ENCODE measurements at places on chromosomes 6 and 20.
A peak's percentile ranks its signal among the peaks of the same experiment; 100 is the strongest.

DNA sequence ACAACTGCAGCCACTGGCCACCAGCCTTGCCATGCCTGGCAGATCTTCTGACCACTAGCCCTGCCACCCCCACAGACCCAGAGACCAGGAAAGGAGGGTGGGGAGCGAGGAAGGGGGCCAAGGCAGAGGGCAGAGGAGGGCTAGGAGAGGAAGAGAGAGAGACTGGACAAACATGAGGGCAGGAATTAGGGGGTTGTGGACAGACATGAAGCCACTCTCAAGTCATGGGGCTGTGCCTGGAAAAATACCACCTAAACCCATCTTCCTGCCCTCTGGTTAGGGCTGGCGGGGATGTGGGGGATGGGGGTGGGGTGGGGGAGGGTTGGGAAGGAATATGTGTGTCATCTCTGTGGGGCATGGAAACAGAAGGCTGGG lies 1.4 kb upstream of the SLC29A1 start:
- DNase-seq: no peak

DNA sequence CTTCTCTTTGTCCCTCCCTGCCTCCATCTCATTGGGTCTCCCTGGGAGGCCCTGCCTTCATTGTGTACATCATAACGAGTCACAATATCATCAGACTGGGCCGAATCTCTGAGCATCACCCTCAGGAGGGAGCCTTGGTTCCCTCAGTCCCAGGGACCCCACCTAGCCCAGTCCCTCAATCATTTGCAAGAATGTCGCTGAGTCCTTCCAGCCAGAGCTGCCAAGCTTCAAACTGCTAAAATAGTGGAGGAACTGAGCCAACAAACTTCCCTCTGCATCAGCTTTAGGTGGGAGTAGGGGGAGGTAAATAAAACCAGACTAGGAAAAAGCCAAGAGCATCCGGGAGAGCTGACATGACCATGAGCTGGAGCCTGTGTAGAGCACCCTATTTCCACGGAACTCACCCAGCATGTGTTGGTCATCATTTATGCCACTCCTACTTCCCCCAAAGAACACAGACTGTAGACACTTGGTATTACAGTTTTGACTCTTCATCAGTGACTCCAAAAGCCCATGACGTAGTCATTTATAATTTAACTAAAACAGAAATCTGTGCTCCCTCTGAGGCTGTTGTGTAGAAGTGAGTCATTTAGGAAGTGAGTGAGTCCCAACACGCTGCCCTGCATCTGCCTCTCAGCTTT lies 28.8 kb upstream of the IL17A start:
- peak; percentile 73 for DNase-seq

GRCh38 chr20:10216146-10216791 lies 2.4 kb upstream of the SNAP25 start:
- no peak for DNase-seq

- DNase-seq: no peak
Observed at GRCh38 chr6:130587778-130588520, 222.1 kb downstream of the TMEM200A start.

- DNase-seq: no peak
Observed at GRCh38 chr20:38134427-38135270, 30.4 kb downstream of the TGM2 start.

DNA sequence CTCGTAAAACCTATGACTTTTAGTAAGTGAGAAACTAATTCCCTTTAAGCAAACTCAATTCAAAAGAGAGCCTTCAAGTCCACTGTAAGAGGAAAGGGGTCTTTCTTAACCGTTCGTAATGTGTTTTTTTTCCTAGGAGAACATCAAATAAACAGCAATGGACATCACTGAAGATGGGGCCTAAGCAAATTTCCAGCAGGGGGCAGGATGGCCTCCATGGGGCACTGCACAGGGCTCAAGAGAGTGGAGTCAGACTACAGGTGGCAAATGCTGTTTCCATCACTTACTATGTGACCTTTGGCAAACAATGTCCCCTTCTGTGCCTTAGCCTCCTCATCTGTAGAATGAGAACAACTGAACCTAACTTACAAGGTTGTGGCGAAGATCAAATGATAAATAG lies 88.7 kb downstream of the ARHGAP18 start:
- no peak for DNase-seq

DNA sequence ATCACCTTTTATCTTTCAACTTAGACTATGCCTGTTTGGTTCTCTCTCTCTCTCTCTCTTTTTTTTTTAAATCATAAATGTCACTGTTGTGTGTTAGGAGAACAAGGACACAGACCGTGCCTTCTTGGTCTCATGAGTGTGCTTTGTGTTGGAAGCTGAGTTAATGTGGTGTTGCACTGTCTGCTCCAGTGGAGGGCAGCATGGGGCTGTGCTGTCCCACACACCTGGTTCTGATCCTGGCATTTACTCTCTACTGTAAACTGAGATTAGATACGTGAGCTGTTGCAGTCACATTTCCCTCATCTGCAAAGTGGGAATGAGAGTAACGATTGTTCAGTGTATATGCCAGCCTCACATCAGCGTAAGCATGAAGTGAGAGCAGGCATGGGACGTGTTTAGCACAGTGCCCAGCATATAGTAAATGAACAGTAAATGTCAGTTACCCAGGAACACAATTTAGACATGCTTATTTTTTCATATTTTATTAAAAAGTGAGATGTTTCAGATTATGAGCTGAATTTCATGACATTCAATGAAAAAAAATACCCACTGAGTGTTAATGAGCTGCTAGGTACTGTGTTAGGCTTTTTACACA lies 161.1 kb downstream of the FARS2 start:
- DNase-seq: no peak

- DNase-seq: no peak
Observed at GRCh38 chr6:113634352-113635163, 222.6 kb upstream of the MARCKS start.

DNA sequence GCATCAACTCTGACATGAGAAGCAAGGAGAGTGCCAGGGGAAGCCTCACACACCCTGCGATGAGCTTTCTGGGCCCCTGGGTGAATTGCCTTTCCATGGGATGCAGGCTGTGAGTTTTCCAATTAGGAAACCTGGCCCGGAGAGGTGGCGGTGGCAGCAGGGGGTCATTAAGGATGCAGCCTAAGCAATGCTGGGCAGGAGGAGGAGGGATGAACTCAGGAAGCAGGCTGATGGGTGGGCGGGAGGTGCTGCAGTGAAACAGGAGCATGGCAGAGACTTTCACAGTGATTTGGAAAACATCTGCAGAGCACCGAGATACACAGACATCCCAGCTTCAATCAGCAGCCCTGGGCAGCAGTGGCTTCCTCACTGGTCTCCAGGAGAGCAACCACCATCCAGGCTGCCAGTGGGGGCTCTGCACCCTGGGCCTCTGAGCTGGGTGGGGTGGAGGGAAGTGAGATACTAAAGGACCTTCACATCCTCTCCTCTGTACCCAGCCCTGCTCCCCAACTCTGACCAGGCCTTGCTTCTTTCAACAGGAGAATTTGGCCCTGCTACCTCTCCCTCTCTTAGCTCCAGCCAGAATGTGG lies 44.9 kb downstream of the LRFN2 start:
- no peak for DNase-seq

DNA sequence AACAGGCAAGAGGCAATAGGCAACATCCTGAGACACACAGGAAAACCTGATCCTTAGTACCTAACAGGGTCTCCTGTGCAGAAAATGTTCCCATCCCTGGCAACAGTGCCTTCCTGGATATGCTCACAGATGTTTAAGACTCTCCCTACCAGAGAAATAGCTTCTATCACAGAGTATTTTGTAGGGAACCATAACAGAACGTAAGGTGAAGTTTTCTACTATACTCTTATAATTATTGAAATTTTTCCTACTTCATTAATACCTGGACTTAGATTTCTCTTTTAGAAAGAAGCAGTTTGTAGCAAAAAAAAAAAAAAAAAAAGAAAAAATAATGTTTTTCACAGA lies 33.5 kb upstream of the LGSN start:
- DNase-seq: no peak

GRCh38 chr20:48421547-48421946 lies 406.3 kb downstream of the PREX1 start:
- no peak for DNase-seq

DNA sequence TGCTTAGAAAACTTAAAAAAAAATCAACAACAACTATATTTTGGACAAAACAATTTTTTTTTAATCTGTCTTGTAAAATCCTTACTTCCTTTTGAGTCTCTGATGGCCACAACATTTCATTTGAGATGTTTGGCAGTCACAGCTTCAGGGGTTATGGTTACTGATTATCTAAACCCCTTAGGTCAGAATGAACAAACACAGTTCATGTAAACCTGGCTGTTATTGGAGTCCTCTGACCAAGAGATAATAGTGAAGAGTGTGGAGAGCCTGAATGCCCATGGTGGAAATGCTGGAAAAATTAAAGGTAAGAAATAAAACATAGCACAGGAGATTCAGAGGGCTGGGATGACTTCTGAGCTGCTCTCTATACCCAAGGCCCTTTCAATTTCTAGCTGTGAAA lies 38.2 kb downstream of the TMX4 start:
- no peak for DNase-seq

GRCh38 chr20:32271620-32272019 lies 5.8 kb upstream of the KIF3B start:
- DNase-seq: no peak

DNA sequence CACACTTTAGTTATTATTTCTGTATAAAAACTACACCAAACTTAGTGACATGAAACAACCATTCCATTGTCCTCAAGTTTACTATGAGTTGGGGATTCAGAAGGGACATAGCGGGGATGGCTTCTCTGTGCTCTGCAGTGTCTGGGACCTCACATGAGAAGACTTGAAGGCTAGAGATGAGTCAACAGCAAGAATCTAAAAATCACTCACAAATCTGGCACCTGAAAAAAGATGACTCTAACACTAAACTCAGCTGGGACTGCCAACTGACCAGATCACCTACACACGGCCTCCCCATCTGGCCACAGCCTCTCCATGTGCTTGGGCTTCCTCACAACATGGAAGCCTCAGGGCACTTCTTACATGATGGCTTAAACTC lies 63.0 kb upstream of the EYA2 start:
- no peak for DNase-seq

GRCh38 chr6:129749749-129750120 lies 39.8 kb upstream of the ARHGAP18 start:
- no peak for DNase-seq

GRCh38 chr20:13059398-13060136 lies 50.8 kb downstream of the SPTLC3 start:
- no peak for DNase-seq

DNA sequence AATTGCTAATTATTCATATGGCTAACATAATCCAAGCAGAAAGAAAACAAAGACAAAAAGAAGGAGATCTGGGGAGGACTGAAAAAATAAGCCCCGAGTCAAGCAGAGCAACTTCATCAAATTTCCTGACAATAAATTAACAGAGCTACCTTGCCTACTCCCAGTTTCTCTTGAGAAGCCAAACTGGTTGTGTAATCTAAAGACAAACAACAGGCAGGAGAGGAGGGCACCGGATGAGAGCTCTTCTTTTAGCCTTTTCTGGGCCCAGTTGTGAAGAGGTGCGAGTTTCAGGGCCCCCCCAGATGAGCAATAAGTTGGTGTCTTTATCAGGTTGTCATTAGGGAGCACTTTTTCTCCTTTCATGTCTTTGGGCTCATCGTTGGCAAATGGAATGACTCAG lies 197.1 kb upstream of the PCSK2 start:
- DNase-seq: no peak

- DNase-seq: no peak
Observed at GRCh38 chr6:146363838-146364607, 179.6 kb upstream of the RAB32 start.

- DNase-seq: no peak
Observed at GRCh38 chr20:38055294-38055693, 21.7 kb downstream of the RPRD1B start.

- no peak for DNase-seq
Observed at GRCh38 chr6:155402656-155403304, 52.9 kb downstream of the NOX3 start.

- DNase-seq: no peak
Observed at GRCh38 chr6:15441215-15441868, 195.5 kb downstream of the JARID2 start.

GRCh38 chr20:52267418-52267817 lies 75.8 kb upstream of the ZFP64 start:
- DNase-seq: no peak

DNA sequence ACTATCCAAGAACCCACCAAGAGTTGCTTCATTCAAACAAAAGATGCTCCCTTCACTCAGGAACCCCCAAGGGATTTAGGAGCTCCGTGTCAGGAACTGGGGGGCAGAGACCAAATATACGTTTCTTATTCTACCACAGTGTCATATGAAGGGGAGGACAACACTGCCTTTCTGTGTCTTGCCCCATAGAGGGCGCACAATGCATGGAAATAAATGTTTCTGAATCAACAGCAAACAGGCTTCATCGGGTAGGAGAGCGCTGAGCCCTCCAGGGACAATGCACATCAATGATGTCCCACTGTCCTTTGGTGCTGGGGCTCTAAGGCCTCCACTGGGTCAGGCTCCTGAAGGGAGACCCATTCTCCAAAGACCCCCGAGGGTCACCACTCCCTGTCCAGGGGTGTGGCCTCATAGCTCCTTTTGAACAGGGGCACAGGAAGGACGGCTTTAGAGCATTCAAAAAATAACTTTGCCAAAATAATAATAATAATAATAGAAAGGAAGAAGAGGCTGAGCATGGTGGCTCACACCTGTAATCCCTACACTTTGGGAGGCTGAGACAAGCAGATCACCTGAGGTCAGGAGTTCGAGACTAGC lies 31.1 kb downstream of the PLG start:
- DNase-seq: no peak

DNA sequence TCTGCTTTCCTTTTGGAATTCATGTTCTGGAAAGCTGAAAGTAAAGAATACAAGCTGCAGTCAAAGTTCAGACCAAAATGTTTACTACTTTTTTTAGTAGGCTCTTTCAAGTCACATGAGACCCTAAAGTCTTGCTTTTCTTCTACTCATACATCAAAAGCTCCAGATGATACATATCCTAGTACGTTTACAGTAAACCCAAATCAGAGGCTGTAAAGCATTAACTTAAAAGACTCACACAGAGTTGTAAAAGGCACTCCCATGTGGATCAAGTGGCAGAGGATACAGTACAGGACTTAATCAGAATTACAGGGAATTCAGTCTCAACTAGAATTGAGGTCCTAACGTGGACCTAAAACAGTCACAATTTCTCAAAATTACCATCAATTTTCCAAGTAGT lies 40.7 kb downstream of the STK38 start:
- DNase-seq: no peak

DNA sequence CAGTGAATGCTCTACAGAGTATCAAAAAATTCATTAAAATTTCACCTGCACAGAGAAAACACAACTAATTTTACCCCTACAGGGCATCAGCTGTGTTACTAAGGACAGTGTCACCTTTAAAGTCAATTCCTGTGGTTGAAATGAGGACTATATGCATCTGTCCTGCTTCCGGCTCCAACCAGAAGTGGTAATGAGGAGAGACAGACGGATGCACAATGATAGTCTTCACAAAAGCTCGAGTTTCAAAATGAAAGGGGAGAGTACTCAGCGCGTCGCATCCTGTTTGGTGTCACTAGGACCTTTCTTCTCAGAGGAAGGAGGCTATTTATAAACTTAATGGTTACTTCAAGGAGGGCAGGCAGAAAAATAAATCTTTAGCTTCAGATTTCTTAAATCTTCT lies 86.5 kb downstream of the LYRM4 start:
- peak; percentile 69 for DNase-seq

- DNase-seq: no peak
Observed at GRCh38 chr20:60473211-60473610, 515.0 kb downstream of the CDH26 start.

All from T-helper 2 cell treated with Interferon-gamma antibody and Interleukin-4, amounts not matched to agents 5 μg/mL and 100 μg/mL, for 36 hours (primary cell).